ENCODE measurements at places on chromosomes 16 and 17.

GRCh38 chr17:28950017-28950751, 1.1 kb downstream of the PHF12 start:
- DNase-seq: peak; percentile 40

- DNase-seq: no peak
Observed at GRCh38 chr17:34242587-34243363, 12.3 kb upstream of the CCL2 start.

DNA sequence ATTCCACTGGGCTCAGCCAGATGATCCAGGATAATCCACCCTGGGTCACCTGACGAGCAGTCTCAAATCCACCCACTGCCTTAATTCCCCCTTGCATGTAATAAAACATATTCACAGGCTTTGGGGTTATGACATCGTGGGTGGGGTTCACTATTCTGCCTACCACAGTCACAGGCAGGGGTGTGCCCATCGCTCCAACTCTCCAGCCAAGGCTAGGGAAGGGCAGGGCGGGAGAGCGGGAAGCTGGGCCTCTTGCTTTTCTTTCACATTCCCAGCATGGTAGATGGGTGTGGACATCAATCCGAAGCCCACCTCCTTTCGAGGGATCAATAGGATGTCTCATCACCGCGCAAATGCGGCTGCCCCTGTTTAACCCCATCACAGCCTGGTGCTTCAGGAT, 12.7 kb upstream of the CD300LD start:
- DNase-seq: no peak

DNA sequence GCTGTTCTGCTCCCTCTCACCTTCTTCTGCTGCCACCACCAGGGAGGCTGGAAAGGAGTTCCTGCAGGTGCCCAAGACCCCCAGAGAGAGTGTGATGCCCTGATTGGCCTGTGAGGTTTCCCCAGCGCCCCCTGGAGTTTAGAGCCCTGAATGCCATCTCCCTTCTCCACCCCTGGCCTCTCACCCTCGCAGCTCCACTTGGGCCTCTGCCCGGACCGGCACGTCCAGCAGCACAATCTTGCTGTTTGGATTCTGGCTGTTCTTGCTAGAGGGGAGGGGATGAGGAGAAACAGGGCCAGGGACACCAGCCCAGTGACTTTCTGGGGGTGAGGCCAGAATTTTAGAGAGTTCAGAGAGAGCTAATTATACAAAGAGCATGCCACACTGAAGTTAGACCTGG, 12.5 kb upstream of the FAM171A2 start:
- no peak for DNase-seq

DNA sequence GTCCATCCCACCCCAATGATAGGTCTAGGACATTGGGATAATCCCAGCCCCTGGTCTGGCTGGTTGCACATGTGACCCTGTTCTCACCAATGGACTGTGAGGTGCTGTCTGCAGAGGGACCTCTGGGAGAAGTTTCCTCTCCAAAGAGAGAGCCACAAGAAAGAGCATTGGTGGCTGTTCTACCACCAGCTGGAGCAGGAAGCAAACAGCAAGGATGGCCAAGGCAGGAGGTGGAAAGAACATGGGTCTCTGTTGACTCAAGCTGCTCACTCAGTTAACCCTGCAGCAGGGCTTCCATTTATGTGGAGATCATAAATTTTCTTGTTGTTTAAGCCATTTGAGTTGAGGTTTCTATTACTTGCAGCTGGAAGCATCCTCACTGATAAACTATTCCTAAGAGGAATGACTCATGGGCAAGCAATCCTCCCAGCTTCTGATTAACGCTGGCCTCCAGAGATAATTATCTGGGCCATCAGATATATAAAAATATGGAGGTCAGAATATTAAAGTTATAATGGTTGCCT, 52.6 kb downstream of the CYB5B start:
- DNase-seq: no peak

DNA sequence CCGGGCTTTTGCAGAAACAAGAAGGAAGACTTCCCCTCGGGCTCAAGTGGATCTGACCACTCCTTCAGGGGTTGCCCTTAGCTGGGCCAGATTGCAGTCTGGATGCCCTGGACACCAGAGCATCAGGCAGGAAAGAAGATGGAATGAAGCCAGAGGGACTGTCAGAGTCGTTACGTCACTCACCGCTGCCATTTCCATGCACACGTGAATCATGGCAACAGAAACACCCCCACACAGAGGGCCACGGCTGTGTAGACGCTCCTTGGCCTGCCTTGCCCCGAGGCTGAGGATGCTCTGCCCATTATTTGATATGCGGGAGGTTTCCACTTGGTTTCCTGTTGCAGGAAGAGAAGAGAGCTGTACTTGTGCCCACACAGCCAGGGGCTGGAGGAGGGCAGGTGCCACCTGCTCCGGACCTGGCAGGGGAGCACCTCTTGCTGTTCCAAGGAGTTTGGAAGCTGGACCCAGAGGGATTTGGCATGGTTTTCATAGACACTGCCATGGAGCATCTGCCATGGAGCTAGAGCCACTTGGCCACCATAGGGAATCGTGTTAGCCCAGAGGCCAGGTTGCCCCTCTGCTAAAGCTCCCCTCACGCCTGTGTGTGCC, 29.4 kb downstream of the RBFOX3 start:
- no peak for DNase-seq

DNA sequence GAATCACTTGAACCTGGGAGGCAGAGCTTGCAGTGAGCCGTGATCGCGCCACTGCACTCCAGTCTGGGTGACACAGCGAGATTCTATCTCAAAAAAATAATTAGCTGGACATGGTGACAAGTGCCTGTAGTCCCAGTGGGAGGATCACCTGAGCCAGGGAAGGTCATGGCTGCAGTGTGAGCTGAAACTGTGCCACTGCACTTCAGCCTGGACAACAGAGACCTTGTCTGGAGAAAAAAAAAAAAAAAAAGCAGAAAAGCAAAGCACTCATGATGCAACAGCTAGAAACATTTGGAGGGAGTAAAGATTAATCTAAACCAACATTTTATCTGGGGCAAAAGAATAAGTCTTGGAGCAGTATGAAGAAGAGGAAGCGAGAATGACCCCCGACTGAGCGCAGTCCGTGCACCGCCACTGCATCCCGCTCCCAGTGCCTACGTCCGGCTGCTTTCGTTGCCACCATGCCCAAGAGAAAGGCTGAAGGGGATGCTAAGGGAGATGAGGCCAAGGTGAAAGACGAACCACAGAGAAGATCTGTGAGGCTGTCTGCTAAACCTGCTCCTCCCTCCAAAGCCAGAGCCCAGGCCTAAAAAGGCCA, 8.2 kb downstream of the PRPSAP1 start:
- DNase-seq: no peak

DNA sequence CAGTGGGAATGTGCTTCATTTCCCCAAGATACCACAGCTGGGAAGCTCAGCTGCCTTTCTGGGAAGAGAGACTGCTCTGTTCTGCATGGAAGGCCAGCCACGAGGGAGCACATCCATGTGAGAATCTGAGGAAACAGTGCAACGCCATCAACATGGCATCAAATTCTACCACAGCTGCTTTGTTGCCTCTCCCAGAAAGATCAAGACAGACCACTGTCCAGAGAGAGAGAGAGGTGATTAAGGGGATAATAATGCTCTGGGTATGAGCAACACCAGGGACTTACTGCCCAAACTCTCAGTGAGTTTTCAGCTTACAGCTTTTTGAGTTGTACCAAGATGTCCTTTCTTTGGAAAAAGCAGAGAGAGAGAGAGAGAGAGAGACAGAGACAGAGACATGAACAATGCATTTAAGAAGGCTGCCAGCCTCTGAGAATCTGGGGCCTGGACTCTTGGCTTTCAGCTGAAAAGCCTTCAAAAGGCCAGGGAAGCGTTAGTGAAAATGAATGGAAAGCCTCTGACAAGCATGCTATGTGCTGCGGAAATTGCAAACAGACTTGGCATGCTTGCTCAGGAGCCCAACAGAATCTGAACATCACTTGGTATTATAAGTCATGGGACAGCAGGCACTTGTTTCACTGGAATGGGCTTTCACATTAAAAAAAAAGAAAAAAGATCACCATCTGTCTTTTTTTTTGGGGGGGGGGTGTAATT, 223.1 kb downstream of the MAP2K6 start:
- DNase-seq: no peak

GRCh38 chr17:17729620-17730249, 48.5 kb downstream of the RAI1 start:
- DNase-seq: no peak

GRCh38 chr17:45172541-45173286, 11.0 kb downstream of the HEXIM2 start:
- DNase-seq: peak; percentile 18

GRCh38 chr16:49834531-49835151, 21.3 kb downstream of the ZNF423 start:
- DNase-seq: no peak

DNA sequence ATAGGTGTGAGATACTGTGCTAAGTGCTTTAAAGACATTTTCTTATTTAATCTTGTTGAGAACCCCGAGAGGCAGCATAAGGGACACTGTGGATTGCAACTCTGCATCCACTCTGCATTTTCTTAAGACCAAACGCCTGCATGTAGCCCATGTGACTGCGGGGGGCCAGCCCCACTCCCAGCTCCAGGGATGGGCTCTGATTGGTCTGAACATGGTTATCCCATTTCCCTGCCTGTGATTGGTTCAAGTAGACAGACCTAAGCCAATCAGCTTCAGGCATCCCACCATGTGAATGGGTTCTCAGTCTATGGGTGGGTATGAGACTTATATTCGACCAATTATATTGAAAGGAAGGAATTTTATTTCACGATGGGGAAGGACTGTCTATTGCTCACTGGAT, 33.2 kb upstream of the USP7 start:
- DNase-seq: no peak

- peak; percentile 57 for DNase-seq
Observed at GRCh38 chr17:29219378-29220047, 27.1 kb upstream of the CRYBA1 start.

DNA sequence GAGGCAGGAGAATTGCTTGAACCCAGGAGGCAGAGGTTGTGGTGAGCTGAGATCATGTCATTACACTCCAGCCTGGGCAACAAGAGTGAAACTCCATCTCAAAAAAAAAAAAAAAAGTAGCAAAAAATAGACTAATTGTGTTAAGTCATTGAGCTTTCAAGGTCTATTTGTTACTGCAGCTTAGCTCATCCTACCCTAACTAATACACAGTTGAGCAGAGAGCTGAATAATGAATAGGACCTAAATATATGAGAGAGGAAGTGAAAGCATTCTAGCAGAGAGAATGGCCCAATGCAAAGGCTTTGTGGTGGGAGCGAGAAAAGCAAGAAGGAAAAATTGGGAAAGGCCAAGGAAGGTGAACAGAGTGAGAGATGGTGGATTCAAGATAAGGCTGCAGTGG, 128.3 kb downstream of the AXIN2 start:
- DNase-seq: no peak
